ENCODE measurements at places on chromosomes 16 and 17.

- no peak for DNase-seq
Observed at GRCh38 chr16:51549836-51550235, 398.8 kb upstream of the SALL1 start.

DNA sequence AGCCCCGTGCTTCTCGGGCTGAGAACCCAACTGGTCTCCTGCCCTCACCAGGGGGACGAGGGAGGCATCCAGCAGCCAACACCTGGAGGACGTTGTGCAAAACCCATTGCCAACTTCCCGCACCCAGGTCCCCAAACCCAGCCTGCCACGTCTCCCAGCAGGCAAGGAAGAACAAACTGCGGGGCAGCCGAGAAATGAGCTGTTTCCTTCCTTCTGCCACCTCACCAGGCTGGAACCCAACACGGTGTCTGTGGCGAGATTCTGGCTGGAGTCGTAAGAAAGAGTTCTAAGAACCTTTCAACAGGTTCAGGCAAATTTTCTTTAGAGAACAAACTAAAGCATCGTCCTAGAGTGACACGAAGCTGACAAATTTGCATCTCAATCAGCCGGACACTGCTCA, 3.6 kb downstream of the SLC43A2 start:
- DNase-seq = no peak

GRCh38 chr16:19609359-19609758, 53.9 kb downstream of the VPS35L start:
- DNase-seq = no peak

GRCh38 chr17:73058022-73058421, 34.5 kb downstream of the SLC39A11 start:
- no peak for DNase-seq

- DNase-seq = no peak
Observed at GRCh38 chr17:73338050-73338521, 26.3 kb upstream of the CDC42EP4 start.

DNA sequence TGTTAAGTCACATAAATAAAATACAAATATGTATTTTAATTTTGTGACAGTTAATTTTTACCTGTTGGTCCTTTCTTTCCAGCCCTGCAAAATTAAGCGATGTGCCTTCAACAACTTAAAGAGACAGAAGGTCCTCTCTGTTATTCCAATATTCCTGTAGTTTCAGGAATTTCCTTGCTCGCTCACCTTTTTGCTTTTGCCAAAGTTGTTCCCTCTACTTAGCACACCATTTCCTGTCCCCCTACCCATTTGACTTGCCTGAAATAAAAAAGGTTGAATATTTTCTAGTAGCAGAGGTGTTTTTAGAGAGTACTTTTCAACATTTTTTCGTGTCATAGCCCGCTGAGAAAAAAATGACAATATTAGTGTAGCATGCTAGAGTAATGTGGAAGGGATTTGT, 556 bp upstream of the MYH2 start:
- DNase-seq = no peak

- DNase-seq = peak; percentile 37
Observed at GRCh38 chr17:37174205-37174604, 201.6 kb upstream of the C17orf78 start.

GRCh38 chr16:69709456-69710084, 16.8 kb downstream of the NQO1 start:
- peak; percentile 29 for DNase-seq

- no peak for DNase-seq
Observed at GRCh38 chr16:25692351-25692741, 587 bp downstream of the HS3ST4 start.

DNA sequence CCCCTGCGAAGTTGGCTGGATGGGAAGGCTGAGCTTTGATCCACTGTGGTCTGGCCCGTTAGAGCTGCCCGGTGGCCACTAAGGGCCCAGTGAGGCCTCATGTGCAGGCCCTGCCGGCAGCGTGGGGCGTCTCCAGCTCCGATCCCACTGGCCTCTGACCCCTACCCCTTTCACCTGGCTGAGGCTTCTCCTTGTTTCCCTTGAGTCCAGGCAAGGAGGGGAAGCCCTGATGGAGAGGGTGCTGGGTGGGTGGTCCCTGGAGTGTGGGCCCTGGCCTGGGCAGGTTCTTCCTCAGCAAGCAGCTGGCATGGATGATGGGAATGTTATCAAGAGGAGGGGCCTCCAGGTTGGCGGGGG, 356.8 kb downstream of the SEC14L1 start:
- no peak for DNase-seq

DNA sequence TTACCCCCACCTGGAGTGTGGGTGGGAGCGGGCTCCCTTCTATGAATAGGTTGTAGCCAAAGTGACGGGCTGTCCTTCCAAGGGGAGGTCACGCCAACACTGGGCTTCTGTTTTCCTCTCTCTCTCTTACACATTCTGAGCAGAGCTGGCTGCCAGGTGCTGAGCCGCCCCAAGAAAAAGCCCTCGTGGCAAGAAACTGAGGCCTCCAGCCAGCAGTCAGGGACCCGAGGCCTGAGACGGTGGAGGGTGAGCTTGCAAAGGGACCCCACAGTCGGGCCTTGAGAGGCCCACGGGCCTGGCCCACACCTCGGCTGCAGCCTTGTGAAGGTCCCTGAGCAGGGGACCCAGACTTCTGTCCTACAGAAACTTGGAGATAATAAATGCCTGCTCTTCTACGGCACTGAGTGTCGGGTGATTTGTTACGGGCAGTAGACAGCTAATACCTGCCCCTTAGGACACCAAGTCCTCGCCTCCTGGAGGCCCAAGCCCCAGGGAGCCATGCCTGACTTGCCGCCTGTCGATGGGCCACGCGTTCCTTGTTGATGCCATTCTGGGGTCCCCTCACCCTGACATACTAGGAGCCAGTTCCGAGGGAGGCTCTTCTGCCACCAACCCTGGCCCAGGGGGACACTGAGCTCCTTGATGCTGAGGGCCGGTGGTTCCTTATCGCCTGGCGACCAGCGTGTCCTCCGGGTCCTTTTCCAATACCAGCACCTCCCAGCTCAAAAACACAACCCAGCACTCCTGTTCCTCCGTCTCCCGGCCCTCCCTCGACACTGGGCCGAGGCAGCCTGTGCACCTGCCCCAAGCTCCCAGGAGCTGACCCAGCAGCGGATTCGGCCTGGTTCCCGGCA, 26.1 kb downstream of the SLC25A10 start:
- DNase-seq = no peak

GRCh38 chr16:50306287-50306686, 39.9 kb downstream of the ADCY7 start:
- no peak for DNase-seq

DNA sequence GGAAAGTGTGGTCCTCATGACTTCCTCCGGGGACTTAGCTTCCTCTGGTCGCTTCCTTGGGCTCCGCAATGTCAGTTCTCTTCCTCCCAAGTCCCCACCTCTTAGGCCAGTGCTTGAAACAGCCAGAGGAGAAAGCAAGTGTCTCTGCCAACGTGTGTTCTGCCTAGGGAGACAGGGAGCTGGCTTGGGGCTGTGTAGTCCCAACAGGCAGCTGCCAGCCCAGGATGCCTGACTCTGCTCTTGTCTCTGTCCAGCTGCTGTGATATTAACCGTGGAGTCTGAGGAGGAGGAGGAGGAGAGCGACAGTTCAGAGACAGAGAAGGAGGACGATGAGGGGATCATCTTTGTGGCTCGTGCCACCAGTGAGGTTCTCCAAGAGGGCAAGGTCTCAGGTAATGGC, 13.5 kb upstream of the PLEKHG4 start:
- no peak for DNase-seq

DNA sequence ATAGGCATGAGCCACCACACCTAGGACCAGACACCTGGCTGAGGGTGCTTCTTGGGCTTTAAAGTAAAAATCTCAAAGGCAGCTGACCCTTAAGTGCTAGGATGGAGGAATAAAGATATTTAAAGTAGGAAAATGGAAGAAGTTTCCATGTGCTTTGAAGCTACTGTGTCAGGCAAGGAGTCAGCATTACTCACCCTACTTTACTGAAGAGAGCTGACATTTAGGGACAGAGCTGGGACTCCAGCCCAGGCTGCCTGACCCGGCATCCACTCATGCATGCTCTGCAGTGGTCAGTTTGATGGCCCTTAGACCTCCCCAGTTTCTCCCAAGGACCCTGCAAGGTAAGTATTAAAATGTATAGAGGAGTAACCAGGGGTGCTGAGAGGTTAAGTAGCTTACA, 124.7 kb upstream of the PLCG2 start:
- DNase-seq = no peak

GRCh38 chr16:83994703-83995102, 26.7 kb downstream of the NECAB2 start:
- no peak for DNase-seq

DNA sequence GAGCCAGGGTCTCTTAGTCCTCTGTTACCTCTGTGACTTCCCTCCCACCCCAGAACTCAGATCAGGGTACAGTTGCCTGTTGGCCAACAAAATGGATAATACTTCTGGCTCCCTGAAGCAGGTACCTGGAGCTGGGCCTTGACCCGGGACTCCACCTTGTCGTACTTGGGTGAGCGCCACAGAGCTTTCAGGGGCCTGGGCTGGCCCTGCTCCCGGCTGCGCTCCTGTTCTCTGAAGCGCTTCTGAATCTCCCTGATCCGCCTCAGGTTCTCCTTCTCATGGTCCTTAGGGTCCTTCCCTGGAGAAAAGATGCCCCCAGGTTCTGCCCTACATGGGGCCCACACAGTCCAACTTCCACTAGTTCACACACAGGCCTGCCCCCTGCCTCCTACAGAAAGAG, 1.7 kb downstream of the ENKD1 start:
- DNase-seq = no peak

- no peak for DNase-seq
Observed at GRCh38 chr16:3036726-3037315, at the start of gene BICDL2. TSS of gene BICDL2 (minus strand) at chr16:3036944. CDS start at chr16:3035496, 1,448 bp downstream.

GRCh38 chr16:8107296-8107695, 483.0 kb downstream of the TMEM114 start:
- no peak for DNase-seq

DNA sequence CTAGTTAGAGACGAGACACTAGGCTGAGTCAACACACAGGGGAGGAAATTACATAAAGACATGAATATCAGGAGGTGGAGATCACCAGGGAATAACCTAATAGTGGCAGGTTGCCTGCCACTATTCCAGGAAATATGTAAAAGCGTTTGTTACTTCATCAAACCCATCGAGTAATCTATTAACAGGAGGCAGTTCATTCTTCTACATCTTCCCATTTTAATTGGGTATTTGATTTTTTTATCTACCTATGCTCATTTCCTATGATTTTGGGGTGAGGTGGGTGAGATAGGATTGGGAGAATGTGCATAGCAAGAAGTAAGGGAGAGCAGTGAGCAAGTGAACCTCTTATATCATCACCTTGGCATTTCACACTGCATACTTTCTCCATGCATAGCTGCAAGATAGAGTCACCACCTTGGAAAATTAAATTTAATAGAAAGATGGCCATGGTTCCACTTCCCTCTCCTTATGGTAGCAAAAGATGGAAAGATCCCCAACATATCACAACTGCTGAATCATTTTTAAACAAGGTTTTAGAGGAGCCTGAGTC, 312.2 kb downstream of the TMEM114 start:
- no peak for DNase-seq

DNA sequence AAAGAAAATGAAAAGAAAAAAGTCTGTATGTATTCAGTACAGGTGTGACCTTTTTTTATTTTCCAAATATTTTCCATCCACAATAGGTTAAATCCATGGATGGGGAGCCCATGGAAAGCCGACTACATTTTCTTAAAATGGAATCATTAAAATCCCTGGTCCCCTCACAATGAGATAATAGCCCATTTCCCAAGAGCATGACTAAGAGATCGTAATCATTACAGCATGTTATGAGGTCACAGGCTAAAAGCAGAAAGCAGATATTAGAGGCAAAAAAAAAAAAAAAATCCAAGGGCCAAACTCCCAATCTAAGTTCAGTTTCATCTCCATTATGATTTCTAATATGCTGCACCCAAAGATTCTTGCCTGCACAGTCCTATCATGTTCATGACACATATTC, 44.7 kb downstream of the CYTH1 start:
- DNase-seq = no peak

DNA sequence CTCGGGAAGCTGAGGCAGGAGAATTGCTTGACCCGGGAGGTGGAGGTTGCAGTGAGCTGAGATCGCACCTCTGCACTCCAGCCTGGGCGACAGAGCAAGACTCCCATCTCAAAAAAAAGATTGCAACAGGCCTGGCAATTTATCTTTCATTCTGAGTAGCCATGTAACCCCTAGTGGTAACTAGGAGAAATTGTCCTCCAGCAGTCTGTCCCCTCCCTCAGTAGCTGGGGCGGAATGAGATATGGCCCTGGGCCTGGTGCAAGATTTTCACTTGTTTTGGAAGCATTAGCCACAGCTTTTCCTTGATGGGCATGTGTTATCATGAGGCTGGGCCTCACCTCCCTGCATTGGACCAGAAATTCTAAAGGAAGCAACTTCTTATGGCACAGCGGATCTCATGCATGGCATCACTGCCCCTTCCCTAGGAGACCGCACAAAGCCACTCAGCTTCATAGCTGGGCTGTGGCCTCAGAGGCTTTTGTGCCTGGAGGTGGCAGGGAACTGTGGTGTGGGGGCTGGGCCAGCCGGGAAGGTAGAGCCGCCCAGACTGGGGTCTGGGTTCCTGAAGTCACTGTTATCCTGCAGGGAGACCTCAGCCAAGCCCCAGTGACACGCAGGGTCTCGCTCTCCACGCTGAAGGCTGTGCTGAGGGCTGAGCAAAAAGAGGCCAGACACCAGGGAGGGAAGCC, 13.4 kb downstream of the NATD1 start:
- no peak for DNase-seq

- no peak for DNase-seq
Observed at GRCh38 chr17:79652999-79653643, 42.3 kb upstream of the RBFOX3 start.

DNA sequence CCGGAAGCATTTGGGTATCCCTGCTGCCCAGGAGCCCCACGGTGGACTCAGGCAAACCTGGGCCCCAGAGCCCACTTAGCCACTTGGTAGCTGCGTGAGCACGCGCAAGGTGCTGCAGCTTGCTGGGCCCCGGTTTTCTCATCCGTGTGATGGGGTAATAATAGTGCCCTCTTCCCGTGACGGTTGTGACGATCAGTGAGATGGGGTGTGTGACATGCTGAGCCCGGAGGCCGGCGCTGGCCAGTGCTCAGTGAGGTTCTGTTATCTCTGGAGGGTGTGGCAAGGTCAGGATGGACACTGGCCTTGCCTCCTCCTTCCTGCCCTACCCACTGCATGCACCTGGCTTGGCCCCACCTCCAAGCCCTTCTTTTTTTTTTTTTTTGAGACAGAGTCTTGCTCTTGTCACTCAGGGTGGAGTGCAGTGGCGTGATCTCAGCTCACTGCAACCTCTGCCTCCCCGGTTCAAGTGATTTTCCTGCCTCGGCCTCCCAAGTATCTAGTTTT, 82.6 kb downstream of the RAP1GAP2 start:
- no peak for DNase-seq

- DNase-seq = peak; percentile 96
Observed at GRCh38 chr17:8187517-8188262, 2.3 kb downstream of the BORCS6 start.
